ENCODE measurements at places on chromosomes 7 and 10.

- no peak for DNase-seq
Observed at GRCh38 chr7:90288154-90288553, 33.0 kb downstream of the FAM237B start.

DNA sequence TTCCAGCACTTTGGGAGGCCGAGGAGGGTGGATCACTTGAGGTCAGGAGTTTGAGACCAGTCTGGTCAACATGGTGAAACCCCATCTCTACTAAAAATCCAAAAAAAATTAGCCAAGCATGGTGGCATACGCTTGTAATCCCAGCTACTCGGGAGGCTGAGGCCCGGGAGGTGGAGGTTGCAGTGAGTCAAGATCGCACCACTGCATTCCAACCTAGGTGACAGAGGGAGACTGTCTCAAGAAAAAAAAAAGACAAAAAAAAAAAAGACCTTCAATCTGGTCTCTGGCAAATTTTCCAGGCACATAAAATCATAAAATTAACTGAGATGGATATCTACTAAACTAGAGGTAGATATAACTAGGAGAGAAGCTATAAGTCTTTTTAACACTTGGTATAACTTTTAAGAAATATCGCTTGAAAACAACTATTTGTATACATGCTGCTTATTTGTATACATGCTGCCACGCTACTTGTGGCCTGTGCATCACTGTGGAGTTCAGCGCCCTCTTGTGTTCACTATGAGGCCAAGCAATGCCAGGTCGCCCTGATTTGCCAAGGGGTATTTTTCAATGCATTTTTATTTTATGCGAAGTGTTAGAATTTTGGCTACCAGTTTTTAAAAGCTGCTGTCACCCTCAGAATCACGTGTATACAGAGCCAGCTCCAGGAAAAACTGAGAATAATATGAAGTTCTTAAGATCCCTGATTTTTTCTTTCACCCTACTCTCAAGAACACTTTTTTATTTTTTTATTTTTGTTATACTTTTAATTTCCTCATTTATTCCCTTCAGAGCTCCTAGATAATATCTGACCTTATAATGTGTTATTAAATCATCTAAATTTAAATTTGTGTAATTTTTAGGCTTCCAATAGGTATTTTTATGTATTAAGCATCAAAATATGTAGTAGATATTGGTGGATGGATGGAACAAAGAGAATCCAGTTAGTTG, 26.7 kb downstream of the CYCS start:
- DNase-seq, result no peak

- no peak for DNase-seq
Observed at GRCh38 chr7:50308203-50308531, 3.7 kb downstream of the IKZF1 start.

GRCh38 chr7:116165717-116166116, 44.6 kb upstream of the TES start:
- no peak for DNase-seq

GRCh38 chr10:1043532-1043995, 5.4 kb downstream of the IDI1 start:
- no peak for DNase-seq

DNA sequence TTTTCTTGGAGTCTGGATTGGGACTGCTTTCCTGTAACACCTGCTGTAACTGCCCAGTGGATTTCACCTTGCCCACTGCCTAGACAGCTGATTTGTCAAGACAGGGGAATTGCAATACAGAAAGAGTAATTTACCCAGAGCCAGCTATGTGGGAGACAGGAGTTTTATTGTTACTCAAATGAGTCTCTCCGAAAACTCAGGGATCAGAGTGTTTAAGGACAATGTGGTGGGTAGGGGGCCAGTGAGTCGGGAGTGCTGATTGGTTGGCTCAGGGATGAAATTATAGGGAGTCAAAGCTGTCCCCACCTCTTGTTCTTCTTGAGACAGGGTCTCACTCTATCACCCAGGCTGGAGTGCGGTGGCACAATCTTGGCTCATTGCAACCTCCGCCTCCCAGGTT, 25.2 kb upstream of the BNIP3 start:
- DNase-seq, result no peak

GRCh38 chr10:86759073-86759672, 2.8 kb downstream of the BMPR1A start:
- DNase-seq, result no peak

DNA sequence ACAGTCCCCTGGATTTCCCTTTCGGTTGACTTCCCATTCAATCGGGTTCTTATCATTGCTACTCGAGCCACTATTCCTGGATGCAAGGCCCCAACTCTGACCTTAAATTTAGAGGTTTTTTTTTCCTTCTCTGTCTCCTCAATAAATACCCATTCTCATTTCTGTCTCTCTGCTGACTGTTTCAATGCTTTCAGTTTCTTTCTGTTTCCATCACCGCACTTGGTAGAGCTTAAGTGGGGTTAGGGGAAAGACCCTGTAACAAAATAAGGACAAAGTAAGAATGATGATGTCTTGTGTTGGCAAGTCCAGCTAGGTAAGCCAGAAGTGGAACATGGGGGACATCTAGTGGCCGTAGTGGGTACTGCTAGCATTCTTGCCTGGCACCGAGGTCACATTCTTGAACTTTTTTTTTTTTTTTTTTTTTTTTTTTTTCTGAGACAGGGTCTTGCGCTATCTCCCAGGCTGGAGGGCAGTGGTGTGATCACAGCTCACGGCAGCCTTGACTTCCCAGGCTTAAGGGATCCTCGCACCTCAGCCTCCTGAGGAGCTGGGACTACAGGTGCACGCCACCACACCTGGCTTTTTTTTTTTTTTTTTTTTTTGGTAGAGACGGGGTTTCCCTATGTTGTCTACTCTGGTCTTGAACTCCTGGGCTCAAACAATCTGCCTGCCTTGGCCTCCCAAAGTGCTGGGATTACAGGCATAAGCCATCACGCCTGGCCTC, 40.3 kb downstream of the ZC3HC1 start:
- no peak for DNase-seq

DNA sequence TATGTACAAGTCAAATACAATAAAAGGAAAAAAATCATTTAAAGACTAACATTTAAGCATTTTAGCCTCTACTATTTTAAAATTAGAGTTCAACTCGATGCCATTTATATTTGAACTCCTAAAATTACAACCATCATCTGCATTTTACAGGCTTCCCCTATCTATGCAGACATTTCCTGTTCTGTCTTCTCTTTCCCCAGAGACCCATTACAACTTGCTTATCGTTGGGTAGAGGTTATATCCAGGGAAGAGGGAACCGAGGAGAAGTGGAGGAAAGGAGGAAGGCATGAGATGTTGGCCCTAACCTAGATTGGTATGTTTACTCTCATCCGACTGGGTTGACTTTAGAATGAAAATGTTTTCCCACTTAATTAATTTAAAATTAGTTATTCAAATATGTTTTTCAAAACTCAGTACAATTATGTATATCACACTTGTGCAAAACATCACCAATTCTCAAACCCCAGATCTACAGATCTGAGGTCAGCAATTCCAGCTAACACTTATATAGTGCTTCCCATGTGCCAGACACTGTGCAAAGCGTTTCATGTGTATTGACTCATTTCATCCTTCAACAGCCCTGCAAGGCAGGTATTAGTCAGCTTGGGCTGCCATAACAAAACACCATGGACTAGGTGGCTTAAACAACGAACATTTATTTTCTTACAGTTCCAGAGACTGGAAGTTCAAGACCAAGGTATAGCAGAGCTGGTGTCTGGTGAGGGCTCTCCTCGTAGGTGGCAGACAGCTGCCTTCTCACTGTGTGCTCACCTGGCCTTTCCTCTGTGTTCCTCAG, 27.3 kb upstream of the HERPUD2 start:
- DNase-seq, result no peak

GRCh38 chr10:27644307-27644939, 101.2 kb downstream of the MKX start:
- no peak for DNase-seq

- no peak for DNase-seq
Observed at GRCh38 chr7:8221567-8221966, 40.4 kb downstream of the ICA1 start.

DNA sequence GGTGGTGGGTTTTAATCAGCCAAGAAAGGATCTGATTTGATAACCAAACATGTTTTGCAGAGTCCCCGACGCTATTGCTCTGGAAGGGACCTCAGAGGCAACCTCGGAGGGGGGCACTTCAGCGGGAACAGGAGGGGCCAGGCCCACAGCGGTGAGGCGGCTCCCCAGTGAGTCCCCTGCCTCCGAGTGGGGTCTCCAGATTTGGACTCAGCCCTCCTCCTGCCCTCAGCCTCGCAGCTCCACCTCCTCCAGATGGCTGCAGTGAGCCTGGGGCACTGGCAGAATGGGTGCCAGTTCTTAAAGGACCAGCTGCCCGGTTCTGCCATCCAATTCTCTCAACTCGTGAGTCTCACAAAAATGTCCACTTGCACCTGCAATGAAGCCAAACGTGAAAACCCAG, 61.0 kb upstream of the NANOS1 start:
- DNase-seq, result peak; percentile 56

- DNase-seq, result no peak
Observed at GRCh38 chr7:95264363-95264891, 59.9 kb downstream of the PON1 start.

GRCh38 chr7:104973909-104974415, 40.0 kb upstream of the KMT2E start:
- no peak for DNase-seq

- no peak for DNase-seq
Observed at GRCh38 chr7:134919240-134919641, 67.1 kb upstream of the AGBL3 start.

- no peak for DNase-seq
Observed at GRCh38 chr7:105975770-105976417, 12.8 kb downstream of the CDHR3 start.

Measured in coronary artery (tissue), 2 donors.